ENCODE measurements at places on chromosomes 6 and 20.

DNA sequence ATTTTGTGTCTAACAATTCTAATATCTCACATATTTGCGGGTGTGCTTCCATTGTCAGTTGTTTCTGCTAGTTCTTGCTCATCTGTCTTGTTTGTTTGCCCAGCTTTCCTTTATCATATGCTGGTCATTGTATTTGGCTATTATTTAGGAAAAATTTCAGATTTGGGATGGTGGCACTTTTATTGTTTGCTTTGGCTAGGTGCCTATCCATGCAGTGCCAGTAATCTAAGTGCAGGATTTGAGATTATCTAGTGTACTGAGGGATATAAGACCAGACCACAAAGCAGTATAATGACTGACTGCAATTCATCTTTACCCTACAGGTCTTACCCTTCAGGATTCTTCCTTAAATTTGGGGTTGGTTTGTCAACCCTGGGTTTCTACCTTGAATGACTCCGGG is 63.9 kb downstream of the NINL start:
- no peak for DNase-seq

DNA sequence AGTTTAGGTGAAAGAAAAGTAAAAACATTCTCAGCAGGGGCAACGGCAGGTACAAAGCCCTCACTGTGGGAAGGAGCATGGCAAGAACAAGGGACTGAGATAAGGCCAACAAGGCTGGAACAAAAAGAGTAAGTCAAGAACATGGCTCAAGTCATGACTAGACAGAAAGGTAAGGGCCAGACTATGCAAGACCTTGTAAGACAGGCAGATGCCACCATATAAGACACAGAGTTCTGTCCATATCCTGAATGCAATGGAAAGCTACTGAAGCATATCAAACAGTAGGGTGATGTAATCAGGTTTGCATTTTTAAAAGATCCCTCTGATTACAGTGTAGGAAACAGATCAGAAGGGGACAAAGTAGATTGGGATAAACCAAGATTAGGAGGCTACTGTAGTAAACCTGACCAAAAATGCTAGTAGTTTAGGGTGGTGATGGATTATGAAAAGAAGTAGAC is 5.5 kb downstream of the REV3L start:
- DNase-seq: no peak

DNA sequence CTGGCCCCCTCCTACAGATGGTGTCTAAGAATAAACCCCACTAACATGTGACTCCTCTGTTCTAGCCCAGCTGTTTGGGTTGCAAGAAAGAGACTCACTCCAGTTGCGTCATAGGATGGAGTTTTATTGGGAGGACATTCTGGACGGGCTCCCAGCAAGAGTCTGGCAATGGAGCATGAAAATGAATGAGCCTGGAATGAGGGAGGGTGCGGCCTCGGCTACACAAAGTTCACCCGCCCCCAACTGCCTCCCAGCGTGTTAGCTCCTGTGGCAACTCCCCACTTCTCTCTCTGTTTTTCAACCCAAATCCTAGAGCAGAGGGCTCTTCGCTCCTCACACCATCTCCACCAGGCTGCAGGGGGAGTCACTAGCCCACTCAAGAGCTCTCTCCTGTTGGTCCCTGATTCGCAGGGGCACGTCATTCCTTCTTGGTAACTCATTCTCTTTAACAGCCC is 5.1 kb upstream of the ADAM33 start:
- DNase-seq: no peak

- no peak for DNase-seq
Measured at GRCh38 chr6:1001655-1002349, 308.9 kb upstream of the EXOC2 start.

DNA sequence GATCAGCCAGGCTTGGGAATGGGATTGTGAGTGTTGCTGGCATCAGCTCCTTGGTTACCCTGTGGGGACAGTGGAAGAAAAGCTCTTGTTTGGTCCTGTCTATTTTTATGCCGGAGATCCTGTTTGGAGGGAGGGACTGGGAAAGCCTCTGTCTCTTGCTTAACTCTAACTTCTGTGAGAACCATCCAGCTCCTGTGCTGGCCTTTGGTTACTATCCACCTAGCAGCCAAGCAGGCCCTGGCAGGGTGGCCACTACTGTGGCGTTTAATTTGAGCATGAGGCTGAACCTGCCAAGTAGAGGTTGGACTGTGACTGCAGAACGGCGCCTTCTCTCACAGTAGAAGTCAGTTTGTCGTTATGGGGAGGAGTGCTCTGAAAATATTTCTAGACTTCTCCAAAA is 193.3 kb downstream of the UTRN start:
- no peak for DNase-seq

DNA sequence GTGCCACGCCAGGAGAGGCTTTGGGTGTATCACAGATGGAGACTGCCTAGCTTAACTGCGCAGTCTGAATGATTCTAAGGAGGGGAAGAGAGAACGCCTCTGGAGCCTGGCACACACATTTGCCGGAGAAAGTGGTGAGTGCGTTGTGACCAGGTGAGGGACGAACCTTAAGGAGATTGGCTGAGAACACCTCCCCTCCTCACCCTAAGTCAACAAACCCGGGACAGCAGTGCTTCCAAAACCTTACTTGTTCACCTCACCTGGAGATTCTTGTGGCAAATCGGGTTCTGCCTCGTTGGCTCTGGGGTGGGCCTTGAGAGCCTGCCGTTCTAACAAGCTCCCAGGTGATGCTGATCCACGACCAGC is 9.4 kb downstream of the SYNJ2 start:
- DNase-seq: no peak

- no peak for DNase-seq
Measured at GRCh38 chr20:48404598-48404997, 423.2 kb downstream of the PREX1 start.

GRCh38 chr6:16704401-16705045 is 56.7 kb downstream of the ATXN1 start:
- DNase-seq: peak; percentile 44

All from activated CD4-positive, CD25-positive, alpha-beta regulatory T cell treated with anti-CD3 and anti-CD28 coated beads, Interleukin-2, amount 50 U/mL, for 72 hours (primary cell).